Neural crest cell (in vitro differentiated cells): ENCODE measurements at places on chromosomes 1 and 21. TPM values are rescaled to one million over a fixed set of nuclear protein-coding genes. Genes with fewer than 3 reads are reported as not detected.

DNA sequence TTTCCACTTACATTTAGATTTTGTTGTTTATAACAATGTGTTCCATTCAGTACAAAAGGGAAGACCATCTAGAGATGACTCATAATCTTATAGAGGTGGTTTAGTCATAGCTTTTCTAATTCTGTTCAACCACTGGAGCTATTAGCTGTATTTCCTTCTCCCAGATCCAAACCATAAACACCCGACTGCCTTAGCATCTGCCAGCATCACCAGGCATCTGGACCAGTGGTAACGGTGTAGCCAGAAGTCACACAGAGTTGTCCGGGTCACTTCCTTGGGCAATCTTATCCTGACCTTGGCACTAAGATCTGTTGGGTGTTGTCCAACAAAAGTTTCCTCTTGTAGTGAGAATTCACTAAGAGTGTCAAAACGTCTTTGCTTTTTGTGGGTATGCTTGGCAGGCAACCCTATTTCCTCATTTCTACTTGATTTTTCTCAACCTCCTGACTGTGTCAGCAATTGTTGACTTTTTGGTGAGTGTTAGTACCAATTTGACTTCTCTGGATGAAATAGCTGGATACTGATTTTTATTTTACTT, 372.1 kb upstream of the B3GALT2 start:
- H3K36me3 ChIP-seq = no peaks in the 10 kb centered on the region
- DNase-seq = no peak
- no peaks in the 10 kb centered on the region for H3K4me1 ChIP-seq
- no peaks in the 10 kb centered on the region for H3K27me3 ChIP-seq
- H3K27ac ChIP-seq = no peak overlapping the region

DNA sequence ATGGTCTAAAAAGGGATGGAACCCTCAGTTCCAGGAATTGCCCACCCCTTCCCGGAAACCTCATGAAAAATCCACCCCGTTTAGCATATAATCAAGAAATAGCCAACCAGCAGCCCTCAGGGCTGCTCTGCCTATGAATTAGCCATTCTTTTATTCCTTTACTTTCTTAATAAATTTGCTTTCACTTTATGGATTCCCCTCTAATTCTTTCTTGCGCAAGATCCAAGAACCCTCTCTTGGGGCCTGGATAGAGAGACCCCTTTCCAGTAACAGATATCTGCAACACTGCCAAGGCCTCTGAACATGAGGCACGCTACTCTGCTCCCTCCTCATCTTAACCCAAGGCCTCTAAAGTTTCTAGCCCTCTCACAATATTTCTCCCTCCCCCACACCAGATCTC, 58.9 kb upstream of the POU2F1 start:
- H3K4me1 ChIP-seq = peaks cover 38% of the 10 kb centered on the region
- no peaks in the 10 kb centered on the region for H3K27me3 ChIP-seq
- H3K36me3 ChIP-seq = no peaks in the 10 kb centered on the region
- no peak overlapping the region for H3K27ac ChIP-seq

Gene TLCD4
- 0.89 and 1.2 TPM in 2 replicates for total RNA-seq

Gene ZYG11A
- total RNA-seq = 0.14 and 0.19 TPM in 2 replicates

Gene KIAA0040
- 0.14 and 0.42 TPM in 2 replicates for total RNA-seq

Gene NGF
- total RNA-seq = not detected in 2 replicates

Gene GPR52
- 0.27 and 0.75 TPM in 2 replicates for total RNA-seq

DNA sequence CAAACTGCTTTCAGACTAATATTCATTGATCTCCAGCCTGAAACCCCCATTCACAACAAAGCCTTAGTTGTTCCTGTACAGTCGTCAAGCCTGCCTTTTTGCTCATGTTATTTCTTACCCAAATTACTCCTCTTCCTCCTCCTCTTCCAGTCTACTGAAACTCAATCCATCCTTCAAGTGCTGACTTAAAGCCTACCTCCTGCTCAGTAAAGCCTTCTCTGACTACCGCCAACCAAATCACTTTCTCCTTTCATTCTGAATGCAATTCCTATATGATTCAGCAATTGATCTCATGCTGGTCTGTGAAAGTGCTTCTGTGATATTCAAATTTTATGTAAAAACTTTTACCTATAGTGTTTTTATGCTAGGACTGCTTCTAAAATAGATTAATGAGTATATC, 18.6 kb downstream of the TAF5L start:
- H3K36me3 ChIP-seq = peaks cover 15% of the 10 kb centered on the region
- no peaks in the 10 kb centered on the region for H3K27me3 ChIP-seq
- no peak for DNase-seq
- no peaks in the 10 kb centered on the region for H3K4me1 ChIP-seq
- H3K27ac ChIP-seq = peak overlapping the region; percentile 28

Gene ERG
- total RNA-seq = 0.19 and 0.61 TPM in 2 replicates

DNA sequence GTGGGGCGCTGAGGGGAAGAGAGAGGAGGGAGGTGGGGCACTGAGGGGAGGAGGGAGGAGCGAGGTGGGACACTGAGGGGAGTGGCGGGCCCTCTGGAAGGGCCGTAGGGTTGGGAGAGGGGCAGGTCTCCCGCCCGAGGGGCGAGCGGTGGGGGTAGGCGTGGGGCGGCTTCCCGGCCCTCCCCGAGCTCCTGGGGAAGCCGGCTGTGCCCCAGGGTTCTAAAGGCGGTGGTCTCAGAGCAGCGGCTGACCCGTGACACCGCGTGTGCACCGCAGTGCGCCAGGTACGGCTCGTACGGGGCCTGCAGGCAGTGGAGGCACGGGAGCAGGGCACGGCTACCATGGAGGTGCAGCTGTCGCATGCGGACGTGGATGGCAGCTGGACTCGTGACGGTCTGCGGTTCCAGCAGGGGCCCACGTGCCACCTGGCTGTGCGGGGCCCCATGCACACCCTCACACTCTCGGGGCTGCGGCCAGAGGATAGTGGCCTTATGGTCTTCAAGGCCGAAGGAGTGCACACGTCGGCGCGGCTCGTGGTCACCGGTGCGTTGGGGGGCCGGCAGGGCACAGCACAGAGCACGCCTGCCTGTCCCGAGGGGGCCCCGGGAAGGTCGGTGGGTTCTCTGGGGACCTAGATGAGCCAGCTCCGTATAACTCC, 68.5 kb downstream of the OBSCN start:
- DNase-seq = no peak
- no peaks in the 10 kb centered on the region for H3K4me1 ChIP-seq
- H3K4me3 ChIP-seq = peak overlapping the region; percentile 76
- no peak overlapping the region for H3K27ac ChIP-seq
- H3K36me3 ChIP-seq = peaks cover 1% of the 10 kb centered on the region
- no peaks in the 10 kb centered on the region for H3K27me3 ChIP-seq

DNA sequence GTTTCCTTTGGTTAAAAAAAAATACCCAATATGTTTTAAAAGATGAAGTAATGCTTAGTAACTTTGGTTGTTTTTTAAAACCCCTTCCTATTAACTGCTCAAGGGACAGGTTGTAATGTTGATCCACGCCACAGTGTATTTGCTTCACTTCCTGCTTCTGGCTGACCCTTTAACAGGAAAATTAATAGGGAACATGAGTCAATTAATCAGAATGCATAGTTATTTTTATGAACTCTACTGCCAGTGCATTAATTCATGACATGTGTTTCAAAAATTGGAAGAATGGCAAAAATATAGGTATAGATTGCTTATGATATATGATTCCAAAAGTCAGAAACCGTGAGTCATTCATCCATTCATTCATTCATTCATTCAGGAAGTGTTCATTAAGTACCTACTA, 204.8 kb downstream of the SETD4 start:
- no peaks in the 10 kb centered on the region for H3K36me3 ChIP-seq
- peaks cover 4% of the 10 kb centered on the region for H3K4me1 ChIP-seq
- peaks cover 38% of the 10 kb centered on the region for H3K27me3 ChIP-seq
- H3K27ac ChIP-seq = no peak overlapping the region
- H3K4me3 ChIP-seq = no peak overlapping the region

DNA sequence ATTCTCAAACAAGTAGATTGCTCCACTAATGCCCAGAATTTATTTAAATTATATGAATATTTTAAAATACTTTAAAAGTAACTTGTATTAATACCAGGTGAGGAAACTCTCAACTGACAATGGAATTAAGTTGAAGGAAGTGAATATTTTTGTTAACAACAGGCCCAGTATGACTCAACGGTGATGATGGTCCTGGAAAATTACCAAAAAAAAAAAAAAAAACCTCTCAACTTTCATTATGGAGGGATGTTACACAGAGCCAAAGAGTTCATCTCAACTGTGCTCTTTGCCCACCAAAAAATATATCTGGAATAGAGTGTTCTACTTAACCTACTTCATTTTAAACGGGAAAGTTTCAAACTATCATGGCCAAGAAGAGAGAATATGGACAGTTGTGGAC, 28.3 kb downstream of the CFH start:
- no peak for DNase-seq
- no peaks in the 10 kb centered on the region for H3K4me1 ChIP-seq
- H3K27me3 ChIP-seq = no peaks in the 10 kb centered on the region
- no peak overlapping the region for H3K4me3 ChIP-seq

Gene TGFB2
- 11.4 and 14.0 TPM in 2 replicates for total RNA-seq

DNA sequence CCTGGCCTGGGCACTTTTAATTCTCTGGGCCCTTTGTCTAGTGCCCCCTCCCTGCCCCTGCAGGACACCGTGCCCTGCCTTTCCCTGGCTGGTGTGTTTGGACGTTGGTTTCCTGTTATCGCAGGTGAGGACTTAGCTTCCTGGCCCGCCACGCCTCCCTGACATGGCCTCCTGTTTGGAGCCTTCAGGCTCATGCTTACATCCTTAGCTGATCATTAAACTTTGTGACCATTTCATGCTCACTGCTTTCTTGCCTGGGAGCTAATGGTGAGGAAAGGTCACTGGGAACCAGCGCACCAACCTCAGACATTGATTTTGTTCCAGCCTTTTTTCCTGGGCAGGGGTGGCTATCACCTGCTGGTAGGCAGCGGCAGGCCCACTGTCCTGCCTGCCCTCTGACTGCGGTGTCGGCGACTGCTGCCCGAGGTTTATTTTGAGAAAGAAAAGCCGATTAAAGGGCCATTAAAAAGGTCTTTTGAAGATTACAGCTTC, 3.7 kb downstream of the PFKL start:
- H3K4me3 ChIP-seq = peak overlapping the region; percentile 90
- peak overlapping the region; percentile 88 for H3K27ac ChIP-seq
- H3K4me1 ChIP-seq = peaks cover 43% of the 10 kb centered on the region

DNA sequence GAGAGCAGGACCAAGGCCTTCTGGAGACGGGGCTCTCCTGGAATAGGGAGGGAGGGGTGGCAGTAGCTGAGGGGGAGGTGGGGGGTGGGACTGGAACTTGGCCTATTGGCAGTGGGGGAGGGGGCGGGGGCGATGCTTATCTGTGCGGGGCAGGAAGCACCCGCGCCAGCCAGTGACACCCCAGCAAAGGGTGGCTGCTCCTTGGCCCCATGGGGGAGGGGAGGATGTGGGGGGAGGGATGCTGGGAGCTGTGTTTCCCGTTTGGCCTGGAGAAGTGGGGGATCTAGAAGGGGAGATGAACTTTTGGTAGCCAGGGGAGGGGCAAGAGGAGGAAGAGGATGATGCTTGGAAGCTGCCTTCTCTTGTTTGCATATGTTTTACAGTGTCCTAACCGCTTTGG, 11.0 kb downstream of the ZBTB7B start:
- H3K36me3 ChIP-seq = no peaks in the 10 kb centered on the region
- DNase-seq = no peak
- H3K27me3 ChIP-seq = no peaks in the 10 kb centered on the region
- peaks cover 15% of the 10 kb centered on the region for H3K4me1 ChIP-seq
- H3K4me3 ChIP-seq = no peak overlapping the region

GRCh38 chr21:42031241-42031640, 21.1 kb upstream of the ZBTB21 start:
- H3K4me3 ChIP-seq = no peak overlapping the region
- H3K27me3 ChIP-seq = no peaks in the 10 kb centered on the region
- H3K36me3 ChIP-seq = no peaks in the 10 kb centered on the region
- no peak overlapping the region for H3K27ac ChIP-seq
- no peak for DNase-seq
- peaks cover under 1% of the 10 kb centered on the region for H3K4me1 ChIP-seq

DNA sequence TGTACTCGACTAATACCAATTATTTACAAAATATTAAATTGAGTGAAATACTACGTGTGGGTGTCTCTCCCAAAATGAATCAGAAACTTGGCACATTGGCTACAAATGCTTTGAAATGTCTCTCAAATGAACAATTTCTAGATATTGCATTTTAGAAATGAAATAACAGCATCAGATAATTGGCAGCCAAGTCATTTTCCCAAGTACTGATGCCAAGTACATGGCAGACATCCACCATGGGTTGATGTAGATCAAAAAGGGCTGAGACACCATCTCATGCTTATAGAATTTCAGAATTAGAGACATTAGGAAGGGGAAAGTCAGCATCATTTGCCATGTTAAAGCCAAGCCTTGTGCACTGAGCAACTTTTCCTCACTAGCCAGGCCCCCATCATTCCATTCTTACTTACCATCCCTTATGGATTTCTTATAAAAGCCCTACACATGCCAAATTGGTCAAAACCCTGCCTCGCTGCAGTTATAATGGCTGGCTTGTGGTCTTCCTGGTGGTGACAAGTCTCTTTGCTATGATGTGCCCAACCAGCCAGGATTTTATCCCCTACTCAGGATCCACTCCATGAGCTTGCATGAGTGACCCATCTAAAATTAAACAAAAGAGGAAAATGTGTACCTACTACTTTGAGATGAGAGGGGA, 73.1 kb downstream of the GREM2 start:
- no peak overlapping the region for H3K4me3 ChIP-seq
- no peak for DNase-seq
- H3K36me3 ChIP-seq = no peaks in the 10 kb centered on the region
- H3K27me3 ChIP-seq = no peaks in the 10 kb centered on the region
